ENCODE measurements at places on chromosomes 11 and 22.

- DNase-seq, result no peak
Observed at GRCh38 chr11:8793114-8793777, 110.7 kb downstream of the RPL27A start.

DNA sequence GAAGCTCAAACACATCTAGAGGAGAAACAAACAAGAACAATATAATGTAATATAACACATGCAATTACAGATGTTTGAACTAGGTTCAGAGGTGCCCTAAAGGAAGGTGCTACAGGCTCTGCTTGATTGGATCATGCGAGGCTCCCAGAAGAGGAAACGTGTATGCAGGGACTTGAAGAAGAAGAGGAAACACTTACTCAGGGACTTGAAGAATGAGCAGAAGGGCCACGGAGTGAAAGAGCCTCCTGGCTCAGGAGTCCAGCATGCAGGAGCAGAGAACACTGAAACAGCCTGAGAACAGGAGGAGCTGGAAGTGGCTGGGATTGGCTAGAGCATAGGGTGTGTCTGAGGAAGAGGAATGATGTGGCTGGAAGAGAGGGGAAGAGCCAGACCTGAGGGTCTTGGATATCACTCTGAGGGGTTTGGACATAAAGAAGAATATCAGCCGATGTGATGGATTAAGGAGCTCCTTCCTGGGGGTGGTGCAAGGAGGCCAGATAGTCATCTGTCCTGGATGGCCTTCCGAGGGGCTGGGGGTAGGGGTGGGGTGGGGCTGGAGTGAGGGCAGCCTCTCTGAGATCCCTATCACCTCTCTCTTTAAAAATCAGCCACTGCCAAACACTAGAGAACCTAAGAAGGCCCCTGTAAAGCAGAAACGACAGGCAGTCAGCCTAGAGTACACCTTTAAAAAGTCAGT, 16.8 kb downstream of the FZD4 start:
- DNase-seq, result no peak

GRCh38 chr11:57639321-57640067, 10.2 kb downstream of the YPEL4 start:
- DNase-seq, result no peak

GRCh38 chr11:37905707-37906417, 1307.8 kb upstream of the RAG2 start:
- no peak for DNase-seq

GRCh38 chr22:20060700-20061480, 19.2 kb upstream of the DGCR8 start:
- DNase-seq, result no peak

DNA sequence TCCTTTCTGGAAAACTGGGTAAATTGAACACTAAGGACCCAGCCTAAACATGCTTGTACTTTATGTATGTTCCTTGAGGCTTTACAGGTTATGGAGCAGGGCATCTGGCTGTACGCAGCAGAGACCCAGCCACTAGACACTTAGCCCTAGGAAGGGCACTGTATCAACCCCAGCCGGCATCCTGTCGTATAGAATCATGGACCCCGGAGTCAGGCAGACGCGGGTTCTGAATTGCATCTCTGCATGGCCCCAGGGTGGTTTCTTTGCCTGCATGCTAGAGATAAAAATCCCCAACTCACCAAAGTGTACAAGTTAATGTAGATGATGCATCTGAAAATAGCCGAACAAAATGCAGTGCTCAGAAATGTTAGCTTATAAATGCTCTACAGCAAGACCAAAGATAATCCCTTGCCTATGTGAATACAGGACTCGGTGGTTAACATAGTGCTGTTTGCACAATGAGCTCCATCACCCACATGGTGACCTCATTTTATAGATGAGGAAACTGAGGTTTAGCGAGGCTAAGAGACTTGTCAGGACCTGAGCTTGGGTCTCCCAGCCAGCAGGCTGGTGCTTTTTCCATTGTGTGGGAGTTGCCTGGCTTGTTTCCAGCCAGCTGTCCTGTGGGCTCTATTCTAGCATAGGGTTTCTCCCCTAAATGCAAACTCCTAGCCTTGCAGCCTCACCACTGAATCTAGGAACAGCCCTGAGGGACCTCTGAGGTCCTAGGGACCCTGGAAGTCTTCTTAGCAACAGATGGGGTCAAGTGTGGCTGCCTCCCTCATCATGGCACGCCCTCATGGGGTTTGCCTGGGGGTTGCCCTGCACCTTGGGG, 7.3 kb downstream of the CD6 start:
- no peak for DNase-seq

Measured in COLO829 (cell line).